Erythroblast (primary cell): ENCODE measurements at places on chromosomes 6 and 20.

DNA sequence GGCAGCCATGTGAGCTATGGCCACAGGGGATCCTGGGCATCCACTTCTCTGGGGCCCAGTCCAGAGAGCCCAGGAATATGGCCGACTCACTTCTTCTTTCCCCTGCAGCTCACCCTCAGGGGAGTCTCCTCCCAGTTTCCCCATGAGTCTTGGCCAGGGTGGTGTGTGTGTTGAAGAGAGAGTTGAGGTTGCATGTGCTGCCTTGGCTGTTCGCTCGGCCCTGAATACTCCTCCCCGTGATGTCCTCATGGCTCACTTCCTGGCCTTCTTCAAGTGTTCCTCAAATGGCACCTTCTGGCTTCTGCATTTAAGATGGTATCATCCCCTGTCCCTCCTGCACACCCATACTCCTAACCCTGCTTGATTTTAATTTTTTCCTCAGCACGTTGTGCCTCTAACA lies 3.2 kb upstream of the TREML1 start:
- DNase-seq, result no peak

- no peak for DNase-seq
These were observed 113.4 kb downstream of the ELOVL4 start for GRCh38 chr6:79833964-79834284.

GRCh38 chr6:146065690-146066089 lies 36.8 kb downstream of the GRM1 start:
- no peak for DNase-seq

GRCh38 chr6:2952557-2953095 lies 18.7 kb downstream of the SERPINB6 start:
- peak; percentile 86 for DNase-seq

- DNase-seq, result no peak
These were observed 47.2 kb downstream of the FIG4 start for GRCh38 chr6:109738255-109738654.

DNA sequence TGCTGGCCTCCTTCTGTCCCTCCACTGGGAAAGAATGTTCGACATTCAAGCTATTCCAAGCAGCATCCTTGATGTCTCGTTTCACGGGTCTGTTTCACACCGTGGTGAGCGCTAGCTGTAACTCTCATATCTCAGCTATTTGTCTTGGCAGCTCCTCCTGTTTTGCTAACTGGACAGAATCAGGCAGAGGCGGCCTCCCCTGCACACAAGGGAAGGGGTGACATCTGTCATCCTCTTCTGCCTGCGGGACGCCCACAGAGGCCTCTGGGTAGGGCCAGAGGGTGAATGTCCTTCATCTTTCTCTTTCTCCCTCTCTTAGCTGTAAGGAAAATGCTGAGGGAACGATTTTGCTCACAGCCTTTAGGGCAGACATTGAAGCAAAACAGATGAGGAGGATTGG lies 232.8 kb upstream of the GMDS start:
- no peak for DNase-seq

DNA sequence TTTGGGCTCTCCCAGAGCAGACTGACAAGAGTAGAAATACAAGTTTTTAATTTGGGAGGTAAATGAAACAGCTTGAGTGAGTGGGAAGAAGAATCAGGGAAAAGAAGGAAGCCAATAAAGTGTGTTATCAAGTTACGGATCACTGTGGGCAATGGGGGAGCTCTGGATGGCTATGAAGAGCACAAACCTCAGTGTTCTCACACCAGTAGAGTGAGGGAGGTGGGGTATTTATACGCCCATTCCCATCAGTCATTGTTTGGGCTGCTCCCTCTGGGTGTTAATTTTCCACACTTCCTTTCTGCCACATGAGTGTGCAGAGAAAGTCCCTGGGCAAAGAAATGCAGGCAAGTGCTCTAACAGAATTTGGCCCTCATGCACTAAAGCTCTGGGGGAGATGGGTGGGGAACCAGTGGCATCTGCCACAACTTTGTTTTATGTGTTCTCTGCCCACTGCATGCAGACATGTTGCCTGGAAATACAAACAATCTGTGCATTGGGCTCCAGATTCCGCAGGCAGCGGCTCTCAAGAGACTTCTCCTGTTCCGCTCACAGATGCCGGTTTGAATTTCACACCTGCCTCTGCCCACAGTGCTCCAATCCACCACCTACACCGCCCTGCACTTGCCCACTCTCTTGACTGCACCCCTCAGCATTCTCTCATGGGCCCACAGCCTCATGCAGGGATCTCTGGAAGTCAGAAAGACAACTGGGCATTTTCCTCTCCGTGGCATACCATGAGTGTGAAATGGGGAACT lies 211.1 kb upstream of the RNF24 start:
- DNase-seq, result no peak
